ENCODE measurements at places on chromosomes 13 and 19.

GRCh38 chr13:114070098-114070799 is 62.2 kb downstream of the RASA3 start:
- no peak for DNase-seq

DNA sequence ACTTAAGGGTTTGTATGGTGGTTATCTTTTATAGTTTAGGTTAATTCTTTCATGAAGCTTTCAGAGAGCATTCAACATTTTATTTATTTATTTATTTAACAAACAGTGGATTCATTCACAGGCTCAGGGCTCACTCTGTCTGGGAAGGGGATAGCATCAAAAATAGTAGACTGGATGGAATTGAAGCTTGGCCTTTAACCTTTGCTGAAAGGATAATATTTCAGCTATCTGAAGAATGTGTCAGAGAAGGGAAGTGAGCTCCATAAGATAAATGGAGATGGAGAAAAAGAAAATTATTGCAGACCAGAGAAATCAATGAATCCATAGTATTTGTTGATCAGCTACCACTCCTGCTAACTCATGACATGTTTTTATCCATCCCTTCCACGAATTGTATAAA is 305.6 kb downstream of the COG6 start:
- DNase-seq = no peak

- no peak for DNase-seq
Observed at GRCh38 chr19:743168-743687, 7.7 kb upstream of the MISP start.

DNA sequence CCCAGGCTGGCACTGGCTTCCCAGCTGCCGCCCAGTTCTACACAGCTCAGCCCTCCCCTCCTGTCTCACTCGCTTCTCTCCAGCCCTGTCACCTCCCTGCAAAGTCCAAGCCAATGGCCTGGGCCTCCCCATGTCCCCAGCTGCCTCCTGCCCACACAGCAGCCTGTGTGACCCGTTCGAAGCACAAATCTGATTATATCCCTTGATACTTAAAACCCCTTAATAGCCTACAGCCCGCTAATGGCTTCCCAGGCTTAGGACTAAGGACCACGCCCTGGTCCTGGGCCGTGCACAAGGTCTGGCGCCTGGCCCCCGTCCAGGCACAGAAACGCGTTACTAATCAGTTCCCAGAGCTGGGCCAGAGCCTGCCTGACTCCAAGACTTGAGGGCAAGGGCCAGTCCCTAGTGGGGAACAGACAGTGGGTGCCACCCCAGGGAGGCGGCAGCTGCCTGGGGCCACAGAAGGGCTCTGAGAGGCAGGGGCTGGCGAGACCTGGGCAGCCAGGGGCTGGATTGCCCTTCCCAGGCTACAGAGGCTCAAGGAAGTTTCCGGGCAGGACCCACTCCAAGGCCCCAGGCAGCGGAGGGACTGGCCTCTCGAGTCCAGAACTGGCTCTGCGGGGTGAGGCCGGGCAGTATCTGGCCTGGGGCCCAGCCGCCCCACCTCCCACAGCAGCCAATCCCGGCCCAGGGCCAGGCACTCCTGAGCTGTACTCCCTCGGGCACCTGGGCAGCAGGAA is 10.4 kb downstream of the XAB2 start:
- DNase-seq = no peak

- no peak for DNase-seq
Observed at GRCh38 chr13:97517967-97518366, 84.0 kb downstream of the RAP2A start.

GRCh38 chr19:31089681-31090080 is 259.6 kb downstream of the TSHZ3 start:
- DNase-seq = no peak

GRCh38 chr19:39263912-39264305 is 4.3 kb upstream of the IFNL2 start:
- DNase-seq = no peak

DNA sequence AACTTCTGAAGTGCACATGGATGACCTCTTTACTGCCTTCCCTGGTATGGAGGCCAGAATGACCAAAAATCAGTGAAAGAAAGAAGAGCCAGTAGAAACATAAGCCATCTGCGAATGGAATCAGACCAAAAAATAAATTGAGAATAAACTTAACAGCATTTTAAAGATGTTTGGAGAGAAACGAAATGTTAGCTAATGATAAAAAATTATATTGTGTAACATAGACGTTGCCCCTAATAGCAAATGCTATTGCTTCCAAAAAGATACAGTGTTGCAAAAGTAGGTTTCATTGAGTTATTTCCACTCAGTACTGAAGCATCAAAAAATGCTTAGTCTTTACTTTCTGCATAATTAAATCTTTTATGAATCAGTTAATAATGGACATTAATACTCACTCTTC is 371.7 kb downstream of the LIG4 start:
- DNase-seq = no peak

DNA sequence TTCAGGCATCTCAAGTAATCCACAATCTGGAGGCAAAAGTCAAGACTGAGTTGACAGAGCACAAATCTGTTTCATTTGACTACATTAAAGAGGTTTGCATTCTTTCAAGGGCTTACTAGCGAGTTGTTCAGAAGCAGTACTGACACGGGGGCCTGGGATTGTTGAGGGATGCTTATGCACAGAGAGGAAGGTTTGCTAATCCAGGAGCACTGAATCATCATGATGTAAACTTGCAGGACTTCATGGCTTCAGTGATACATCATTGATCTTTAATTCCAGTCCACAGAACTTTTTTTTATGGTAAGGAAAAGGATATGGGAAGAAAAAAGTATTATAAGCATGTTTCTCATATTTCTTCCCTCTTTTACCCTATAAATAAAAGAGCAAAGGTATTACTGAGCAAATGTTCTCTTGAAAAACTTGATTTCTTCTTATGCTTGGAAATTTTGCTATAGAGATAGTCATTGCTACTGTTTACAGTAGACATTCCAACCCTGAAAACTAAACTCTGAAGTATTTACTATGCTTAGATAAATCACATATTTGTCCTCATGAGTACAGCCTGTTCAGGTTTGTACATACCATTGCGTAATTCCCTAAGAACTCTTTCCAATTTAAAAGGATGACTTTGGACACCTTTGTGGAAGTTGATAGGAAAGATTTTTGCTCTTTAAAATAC is 65.8 kb upstream of the KPNA3 start:
- no peak for DNase-seq

- DNase-seq = no peak
Observed at GRCh38 chr19:6473647-6474046, 7.9 kb downstream of the DENND1C start.

GRCh38 chr19:10983026-10983425 is 22.2 kb downstream of the SMARCA4 start:
- DNase-seq = no peak

- no peak for DNase-seq
Observed at GRCh38 chr13:32443111-32443510, 15.2 kb upstream of the N4BP2L1 start.

- DNase-seq = no peak
Observed at GRCh38 chr13:57970404-57970803, 338.9 kb downstream of the PCDH17 start.

GRCh38 chr13:62193919-62194318 is 778.3 kb upstream of the PCDH20 start:
- DNase-seq = no peak

Data from cerebellar nuclear complex (tissue), 1 donor.